ENCODE measurements at places on chromosomes 7 and 10.

- DNase-seq: no peak
These were observed 81.1 kb downstream of the RUNDC3B start for GRCh38 chr7:87709258-87709657.

DNA sequence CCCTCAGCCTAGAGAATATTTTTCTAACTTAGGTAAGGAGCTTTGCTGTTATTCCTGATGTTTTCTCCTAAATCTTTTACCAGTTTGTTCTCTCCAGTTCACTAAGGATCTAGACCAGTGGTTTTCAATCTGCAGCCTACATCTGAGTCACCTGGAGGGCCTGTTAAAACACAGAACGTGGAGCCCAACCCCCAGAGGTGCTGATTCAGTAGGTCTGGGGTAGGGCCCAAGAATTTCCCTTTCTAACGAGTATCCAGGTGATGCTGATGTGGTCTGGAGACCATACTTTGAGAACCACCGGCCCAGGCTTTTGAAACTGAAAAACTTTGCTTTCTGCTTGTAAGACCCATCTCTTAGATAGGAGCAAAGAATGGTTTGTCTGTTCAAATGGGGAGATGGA, 51.2 kb upstream of the KMT2E start:
- no peak for DNase-seq

DNA sequence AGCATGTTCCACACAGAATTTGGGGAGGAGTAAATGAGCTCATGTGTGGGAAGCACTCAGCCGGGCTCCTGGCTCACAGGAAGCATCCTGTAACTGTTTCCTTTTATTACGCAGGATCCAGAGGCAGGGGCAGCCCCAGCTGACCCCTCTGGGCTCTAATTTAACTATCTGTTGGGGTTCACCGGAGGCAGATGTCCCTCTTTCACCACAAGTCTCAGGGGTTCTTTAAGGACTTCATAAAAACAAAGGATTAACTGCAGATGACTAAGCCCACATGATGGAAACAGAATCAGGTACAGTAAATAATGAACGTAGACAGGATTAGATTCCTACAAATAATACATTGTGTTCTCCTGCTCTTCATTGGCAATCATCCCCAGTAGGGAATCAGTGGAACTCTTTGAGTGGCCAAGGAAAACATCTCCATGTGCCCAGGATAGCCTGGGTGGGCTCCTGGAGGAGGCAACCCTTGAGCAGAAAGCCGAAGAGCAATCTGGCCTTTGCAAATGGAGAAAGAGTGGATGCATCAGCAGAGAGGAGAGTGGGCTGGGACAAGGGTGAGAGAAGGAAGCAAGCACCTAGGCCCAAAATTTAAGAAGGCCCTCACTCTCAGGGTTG, 24.6 kb downstream of the TBXAS1 start:
- peak; percentile 83 for DNase-seq

DNA sequence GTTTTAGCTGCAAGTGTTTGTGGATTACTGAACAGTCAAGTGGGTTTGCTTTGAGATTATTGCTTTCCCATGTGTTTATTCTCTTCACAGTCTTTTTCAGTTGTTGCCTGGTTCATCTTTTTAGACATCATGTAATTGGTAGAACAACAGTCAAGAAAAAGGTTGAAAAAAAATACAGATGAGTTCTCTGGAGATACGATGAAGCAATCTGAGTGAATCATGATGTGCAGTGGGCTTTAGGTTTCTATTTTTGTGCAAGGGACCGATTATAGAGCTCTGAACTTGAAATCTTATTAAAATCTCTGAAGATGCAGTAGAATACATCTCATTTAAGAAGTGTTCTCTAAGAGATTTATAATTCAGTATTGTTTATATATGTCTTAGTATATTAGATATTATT, 145.7 kb downstream of the SDK1 start:
- peak; percentile 26 for DNase-seq

GRCh38 chr7:26298472-26299058, 6.9 kb downstream of the SNX10 start:
- no peak for DNase-seq

DNA sequence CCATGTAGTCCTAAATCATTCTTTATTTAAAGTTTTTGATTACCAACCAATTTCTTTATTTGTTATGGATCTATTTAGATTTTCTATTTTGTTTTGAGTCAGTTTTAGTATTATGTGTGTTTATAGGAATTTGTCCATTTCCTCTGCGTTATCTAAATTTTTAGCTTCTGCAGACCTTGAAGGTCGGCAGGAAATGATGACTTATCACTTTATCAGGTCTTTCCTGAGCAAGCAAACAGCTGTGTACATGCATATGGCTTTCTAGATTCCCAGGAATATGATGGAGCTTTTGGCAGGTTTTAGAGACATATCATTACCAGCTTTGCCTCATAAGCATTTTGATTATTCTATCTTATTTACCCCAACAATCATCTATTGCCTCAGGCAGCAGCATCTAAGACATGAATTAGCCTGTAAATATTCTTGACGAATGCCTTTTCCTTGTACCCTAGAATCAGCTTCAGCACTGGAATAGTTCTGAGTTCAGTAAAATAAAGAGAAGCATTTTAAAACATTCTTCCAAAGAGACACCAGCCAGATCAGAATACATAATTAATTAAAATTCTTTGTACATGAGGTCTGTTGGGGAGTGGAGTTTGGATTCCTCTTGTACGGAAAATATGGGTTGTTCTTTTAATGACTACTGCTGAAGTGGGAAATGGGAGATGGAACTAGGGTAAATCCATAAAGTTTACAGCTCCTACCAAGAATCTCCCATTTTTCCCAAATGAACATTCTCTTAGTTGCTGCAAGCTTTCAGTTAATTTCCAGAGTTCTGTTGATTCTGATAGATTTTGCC, 408.8 kb upstream of the SEMA3C start:
- peak; percentile 28 for DNase-seq

GRCh38 chr7:92034116-92034515, 93.5 kb downstream of the AKAP9 start:
- peak; percentile 50 for DNase-seq

GRCh38 chr7:50146692-50147091, 53.6 kb upstream of the ZPBP start:
- no peak for DNase-seq

All from IMR-90 (cell line).